Right ventricle myocardium inferior (tissue), 1 donor: ENCODE measurements at places on chromosomes 4 and X. TPM values are rescaled to one million over a fixed set of nuclear protein-coding genes. Genes with fewer than 3 reads are reported as not detected.

Gene FAM9B
- not detected for total RNA-seq

Gene HPGDS
- 3.1 TPM for total RNA-seq

Gene WDR17
- total RNA-seq: 0.43 TPM

Gene TSPAN6
- 5.0 TPM for total RNA-seq

Gene ENPP6
- total RNA-seq: 0.11 TPM

Gene BMPR1B
- total RNA-seq: 1.4 TPM
